T-helper 9 cell (primary cell): ENCODE measurements at places on chromosomes 11 and 22.

GRCh38 chr22:45783690-45784089 is 112.1 kb downstream of the ATXN10 start:
- no peak for DNase-seq

- no peak for DNase-seq
Observed at GRCh38 chr11:15918674-15919073, 437.7 kb downstream of the SOX6 start.

GRCh38 chr11:33701302-33702230 is 940 bp upstream of the C11orf91 start:
- DNase-seq: no peak

- no peak for DNase-seq
Observed at GRCh38 chr22:48181263-48181955, 1419.0 kb downstream of the TBC1D22A start.

DNA sequence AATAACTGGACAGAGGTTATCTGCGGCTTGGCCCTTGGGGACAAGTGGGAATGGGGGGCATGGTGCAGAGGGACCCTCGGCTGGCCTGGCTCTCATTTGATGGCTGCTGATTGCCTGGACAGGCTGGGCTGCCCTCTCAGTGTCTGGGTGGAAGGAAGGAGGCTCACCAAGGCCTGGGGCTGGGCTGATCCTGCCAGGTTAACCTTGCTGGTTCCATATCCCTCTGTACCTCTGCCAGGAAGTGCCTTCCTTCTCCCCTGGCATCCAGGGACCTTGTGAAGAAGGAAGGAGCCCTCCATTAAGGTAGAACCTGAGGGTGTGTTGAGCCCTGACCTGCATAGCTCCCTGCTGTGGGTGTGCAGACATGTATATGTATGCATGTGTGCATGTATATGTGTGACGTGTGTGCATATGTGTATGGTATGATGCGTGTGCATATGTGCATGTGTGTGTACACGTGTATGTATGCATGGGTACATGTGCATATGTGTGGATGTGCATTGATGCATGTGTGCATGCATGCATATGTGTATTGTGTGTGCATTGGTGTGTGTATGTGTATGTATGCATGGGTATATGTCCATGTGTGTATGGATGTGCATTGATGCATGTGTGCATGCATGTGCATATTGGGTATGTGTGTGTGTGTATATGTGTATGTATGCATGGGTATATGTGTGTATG is 433.9 kb downstream of the TBC1D22A start:
- no peak for DNase-seq

GRCh38 chr11:66146074-66146473 is 76.0 kb downstream of the PACS1 start:
- no peak for DNase-seq
